ENCODE measurements at places on chromosomes 16 and 17. TPM values are rescaled to one million over a fixed set of nuclear protein-coding genes. Genes with fewer than 3 reads are reported as not detected.

KRTAP2-3 gene
- not detected for polyA plus RNA-seq

MYH8 gene
- polyA plus RNA-seq = not detected

ASPA gene
- not detected for polyA plus RNA-seq

NTN3 gene
- not detected for polyA plus RNA-seq

ALOX12B gene
- polyA plus RNA-seq = 0.53 TPM

SLC16A6 gene
- polyA plus RNA-seq = 3.0 TPM

CTRL gene
- 1.1 TPM for polyA plus RNA-seq

ZBTB4 gene
- polyA plus RNA-seq = 10.4 TPM

FA2H gene
- polyA plus RNA-seq = not detected

CETP gene
- polyA plus RNA-seq = not detected

Measured in CD4-positive, CD25-positive, alpha-beta regulatory T cell (primary cell).